ENCODE measurements at places on chromosomes 1 and 21.

GRCh38 chr1:26296340-26297056 is 9.9 kb downstream of the UBXN11 start:
- no peak for DNase-seq

DNA sequence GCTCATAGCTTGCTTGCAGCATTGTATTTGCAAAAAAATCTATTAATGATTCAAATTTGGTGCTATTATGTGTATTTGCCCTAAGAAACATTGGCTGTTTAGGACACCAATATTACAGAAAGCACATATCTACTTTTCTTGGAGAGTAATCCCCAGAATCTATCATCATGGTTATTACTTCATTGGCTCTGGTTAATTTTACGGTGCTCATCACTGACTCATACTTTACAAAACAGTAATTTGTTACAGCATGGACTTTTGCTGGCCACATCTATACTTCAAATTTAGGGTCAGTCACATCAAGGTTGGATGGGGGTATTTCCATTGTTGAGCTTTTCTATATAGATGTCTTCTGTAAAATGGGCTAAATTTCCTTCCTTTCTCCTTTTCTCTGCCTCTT is 45.7 kb downstream of the SH3GLB1 start:
- no peak for DNase-seq

DNA sequence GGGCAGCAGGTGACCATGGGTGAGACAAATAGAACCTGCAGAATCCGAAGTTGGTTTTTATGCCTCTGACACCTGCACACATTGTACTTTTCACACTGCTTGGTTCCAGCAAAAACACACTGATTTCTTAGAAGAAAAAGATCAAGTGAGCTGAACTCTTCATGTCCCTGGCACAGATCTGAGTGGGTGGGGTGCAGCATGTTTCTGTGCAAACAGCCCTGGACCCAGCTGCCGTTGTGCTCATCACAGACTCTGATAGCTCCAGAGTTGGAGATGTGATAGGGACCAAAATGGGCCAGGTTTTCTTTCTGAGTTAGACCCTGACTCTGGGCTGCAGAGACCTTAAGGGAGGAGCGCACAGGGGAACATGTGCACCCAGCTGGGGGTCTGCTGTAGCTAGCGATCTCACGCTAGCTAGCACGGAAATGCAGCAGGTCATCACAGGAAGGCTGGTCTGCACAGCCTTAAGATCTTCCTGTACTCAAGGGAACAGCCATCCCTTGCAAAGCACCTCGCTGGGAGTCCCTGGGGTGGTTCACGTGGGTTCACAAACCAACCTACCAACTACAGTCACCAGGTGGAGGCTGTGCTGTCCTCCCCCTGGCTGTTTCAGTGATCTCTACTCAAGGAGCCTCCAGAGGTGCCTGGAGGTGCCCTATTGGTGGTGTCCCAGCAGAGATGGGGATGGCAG is 291.1 kb downstream of the PTPRU start:
- no peak for DNase-seq

DNA sequence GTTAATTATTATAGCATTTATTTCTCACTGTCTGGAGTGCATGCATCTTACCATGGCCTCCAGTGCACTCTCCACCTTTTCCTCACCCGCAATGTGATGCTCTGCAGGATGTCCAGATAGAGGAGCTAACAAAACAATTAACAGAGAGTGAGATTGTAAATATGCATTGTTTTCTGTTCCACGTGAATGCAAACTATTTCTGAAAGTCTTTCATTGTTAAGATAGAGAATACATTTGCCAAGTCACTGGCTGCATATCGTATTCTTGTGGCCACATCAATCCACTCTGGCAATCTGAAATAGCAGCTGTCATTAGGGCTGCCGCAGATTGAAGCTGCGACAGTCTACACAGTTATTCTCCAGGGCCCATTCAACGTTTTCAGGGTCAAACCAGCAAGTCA is 143.8 kb downstream of the DUSP10 start:
- no peak for DNase-seq

GRCh38 chr1:230157420-230158390 is 90.7 kb downstream of the GALNT2 start:
- no peak for DNase-seq

DNA sequence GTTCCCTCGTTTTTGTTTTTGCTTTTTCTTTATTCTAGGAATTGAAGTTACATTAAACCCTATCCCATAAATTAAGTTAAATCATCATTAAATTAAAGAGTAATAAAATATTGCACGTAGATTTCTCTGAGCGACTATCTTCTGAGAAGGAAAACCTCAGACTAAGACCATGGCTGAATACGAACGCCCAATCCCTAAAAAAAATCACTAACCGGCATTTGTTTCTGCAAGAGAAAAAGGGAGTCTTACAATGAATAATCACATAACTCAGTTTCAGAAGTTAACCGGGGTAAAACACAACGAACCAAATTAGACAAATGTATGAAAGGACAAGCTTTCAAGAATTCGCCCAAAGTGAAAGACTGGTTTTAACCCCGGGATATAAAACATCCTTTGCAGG is 1.3 kb downstream of the PIK3R3 start:
- no peak for DNase-seq

Measured in activated CD4-positive, alpha-beta T cell treated with anti-CD3 and anti-CD28 coated beads, Interleukin-2, amount 50 U/mL, for 16 hours (primary cell).